ENCODE measurements at places on chromosomes 5 and 9.

- DNase-seq = peak; percentile 57
Measured at GRCh38 chr5:147223948-147224791, 10.7 kb upstream of the STK32A start.

- no peak for DNase-seq
Measured at GRCh38 chr9:76366275-76366674, 28.0 kb downstream of the RFK start.

DNA sequence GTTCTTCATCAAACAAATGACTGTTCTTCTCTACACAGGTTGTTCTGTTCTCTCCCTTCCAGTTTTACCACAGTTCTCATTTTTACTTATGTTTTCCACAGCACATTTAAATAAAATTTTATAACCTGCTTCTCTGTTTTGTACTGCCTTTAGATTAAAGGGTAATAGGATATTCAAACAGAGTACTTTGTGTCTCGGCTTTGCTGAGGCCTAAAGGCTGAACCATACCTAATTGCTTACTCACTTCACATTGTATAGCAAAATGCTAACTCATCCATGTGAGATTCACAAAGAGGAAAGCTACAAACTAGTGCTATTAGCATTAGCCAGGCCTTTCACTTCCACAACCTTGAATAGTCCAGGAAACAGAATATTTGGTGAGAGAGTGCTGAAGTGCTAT is 200.3 kb downstream of the TRPM3 start:
- DNase-seq = no peak

- DNase-seq = no peak
Measured at GRCh38 chr9:79583952-79584654, 12.3 kb downstream of the TLE4 start.

All from urothelium cell line (cell line).